ENCODE measurements at places on chromosomes 3 and 15.

GRCh38 chr3:145224886-145225285 lies 936.1 kb downstream of the PLOD2 start:
- DNase-seq: no peak

GRCh38 chr3:186315581-186316354 lies 46.3 kb downstream of the DGKG start:
- no peak for DNase-seq

DNA sequence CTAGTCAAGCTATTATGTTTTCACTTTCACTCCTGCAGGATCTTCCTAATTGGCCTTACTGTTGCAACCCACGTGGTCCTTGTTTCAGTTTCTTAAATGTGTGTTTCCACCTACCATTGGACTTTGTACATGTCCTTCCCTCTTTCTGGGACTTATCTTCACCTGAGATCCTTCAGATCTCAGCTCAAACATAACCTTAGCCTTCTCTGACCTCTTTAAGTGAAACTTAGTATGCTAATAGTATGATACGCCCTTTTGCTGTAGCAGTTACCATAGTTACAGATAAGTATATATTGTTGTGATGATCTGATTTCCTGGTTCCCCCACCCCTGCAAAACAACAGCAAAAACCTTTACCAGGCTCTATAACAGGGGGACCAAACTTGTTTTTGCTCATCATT lies 35.2 kb downstream of the U2SURP start:
- no peak for DNase-seq

GRCh38 chr3:65019443-65020055 lies 331.7 kb upstream of the ADAMTS9 start:
- DNase-seq: no peak

DNA sequence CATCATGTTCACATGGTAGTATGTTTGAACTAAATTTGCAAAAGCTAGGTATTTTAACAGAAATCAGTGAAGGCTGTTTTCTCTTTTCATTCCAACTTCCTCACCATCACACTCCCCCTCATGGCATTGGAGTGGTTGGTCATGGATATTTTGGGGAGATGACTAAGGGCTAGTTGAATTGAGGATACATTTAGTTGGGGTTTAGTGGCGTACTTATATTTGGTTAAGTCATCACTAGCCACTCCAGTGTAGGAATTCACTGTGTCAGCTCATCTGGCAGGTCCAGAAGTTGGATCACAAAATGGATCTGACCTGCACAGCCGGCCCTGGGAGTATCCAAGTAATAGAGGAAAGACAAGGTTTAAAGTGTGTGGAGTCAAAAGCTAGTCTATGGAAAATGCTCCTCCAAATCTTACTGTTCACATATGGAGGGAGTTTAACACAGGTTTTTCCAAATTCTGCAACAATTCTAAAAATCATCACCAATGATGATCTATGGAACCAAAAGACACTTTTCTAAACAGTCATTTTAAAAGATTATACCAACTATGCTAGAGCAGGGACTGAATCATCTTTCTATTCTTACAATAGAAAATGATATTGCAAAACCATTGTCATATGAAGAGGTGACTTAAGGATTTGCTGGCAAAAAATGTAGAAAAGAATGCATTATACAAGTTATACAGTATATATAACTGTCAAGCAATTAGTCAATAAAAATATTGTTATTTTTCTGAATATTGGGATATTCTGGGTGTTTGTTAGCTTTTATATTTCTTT lies 247.8 kb upstream of the PEX5L start:
- no peak for DNase-seq

- DNase-seq: no peak
Observed at GRCh38 chr15:58448906-58449305, 17.1 kb downstream of the LIPC start.

GRCh38 chr3:171458071-171458863 lies 1.9 kb downstream of the TNIK start:
- peak; percentile 45 for DNase-seq

DNA sequence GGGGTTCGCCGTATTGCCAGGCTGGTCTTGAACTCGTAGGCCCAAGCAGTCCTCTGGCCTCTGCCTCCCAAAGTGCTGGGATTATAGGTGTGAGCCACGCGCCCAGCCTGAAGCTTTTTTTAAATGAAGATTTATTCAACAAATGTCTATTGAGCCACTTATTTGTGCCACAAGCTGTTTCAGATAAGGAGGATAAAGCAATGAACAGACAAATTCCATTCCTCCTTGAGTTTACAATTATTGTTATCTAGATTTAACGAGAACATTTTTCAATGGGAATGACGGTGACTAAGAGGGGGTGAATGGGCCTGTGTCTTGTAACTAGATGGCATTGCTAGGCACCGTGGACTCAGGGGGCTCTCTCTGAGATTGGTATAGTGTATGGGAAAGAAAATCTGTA lies 10.2 kb downstream of the PPARG start:
- DNase-seq: no peak

DNA sequence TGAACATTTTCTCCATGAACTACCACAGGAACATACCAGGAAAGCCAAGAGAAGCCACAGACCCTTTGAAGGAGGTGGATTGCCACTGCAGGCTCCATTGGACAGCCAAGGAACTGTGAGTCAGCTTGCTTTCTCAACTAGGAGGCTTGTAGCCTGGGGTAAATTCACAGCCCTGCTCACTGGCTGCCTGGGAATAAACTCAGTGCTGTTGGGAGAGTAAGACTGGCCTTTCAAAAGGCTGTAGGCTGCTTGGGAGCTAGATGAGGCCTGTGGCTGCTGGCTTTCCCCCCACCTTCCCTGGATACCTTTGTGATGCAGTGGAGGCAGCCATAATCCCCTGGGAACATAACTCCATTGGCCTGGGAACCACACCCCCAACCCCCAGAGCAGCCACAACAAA lies 223.5 kb upstream of the RBMS3 start:
- no peak for DNase-seq

DNA sequence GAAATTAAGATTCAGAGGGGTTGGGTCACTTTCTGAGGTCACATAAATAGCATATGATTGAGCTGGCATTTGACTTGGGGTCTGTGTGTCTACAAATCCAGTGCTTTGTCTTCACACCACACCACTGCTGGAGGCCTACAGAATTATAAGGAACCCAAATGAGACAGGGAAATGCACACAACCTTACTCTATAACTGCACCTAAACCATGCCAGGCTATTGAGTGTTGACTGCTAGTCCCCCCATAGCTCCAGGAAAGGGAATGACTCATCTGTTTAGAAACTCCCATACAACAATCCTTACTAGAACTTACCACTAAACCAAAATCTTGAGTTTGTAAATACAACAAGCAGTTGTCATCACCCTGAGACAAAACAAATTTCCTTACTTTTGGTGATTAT lies 16.9 kb upstream of the TSC22D2 start:
- DNase-seq: no peak

GRCh38 chr15:77026501-77027110 lies 31.7 kb downstream of the PSTPIP1 start:
- no peak for DNase-seq

- no peak for DNase-seq
Observed at GRCh38 chr15:41698779-41699178, 38.6 kb downstream of the MGA start.

DNA sequence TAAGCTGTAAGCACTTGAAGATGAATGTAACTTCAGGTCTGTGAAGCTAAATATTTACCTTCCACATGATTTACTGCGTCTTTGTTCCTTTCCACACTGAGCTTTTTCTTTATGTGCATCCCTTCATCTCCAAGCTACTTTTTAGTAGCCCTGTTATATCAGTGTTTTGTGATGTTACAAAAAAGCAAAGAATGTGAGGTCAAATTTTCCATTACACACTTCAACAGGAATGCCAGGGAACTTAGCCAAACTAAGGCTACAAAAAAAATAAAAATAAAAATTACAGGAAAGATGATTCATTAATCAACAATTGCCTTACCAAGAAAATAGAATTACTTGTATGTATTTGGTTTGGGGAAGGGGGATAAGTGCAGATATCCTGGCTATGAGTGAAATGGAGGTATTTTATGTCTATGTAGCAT lies 73.0 kb downstream of the FILIP1L start:
- no peak for DNase-seq

GRCh38 chr3:149114458-149114857 lies 15.0 kb upstream of the HPS3 start:
- no peak for DNase-seq

DNA sequence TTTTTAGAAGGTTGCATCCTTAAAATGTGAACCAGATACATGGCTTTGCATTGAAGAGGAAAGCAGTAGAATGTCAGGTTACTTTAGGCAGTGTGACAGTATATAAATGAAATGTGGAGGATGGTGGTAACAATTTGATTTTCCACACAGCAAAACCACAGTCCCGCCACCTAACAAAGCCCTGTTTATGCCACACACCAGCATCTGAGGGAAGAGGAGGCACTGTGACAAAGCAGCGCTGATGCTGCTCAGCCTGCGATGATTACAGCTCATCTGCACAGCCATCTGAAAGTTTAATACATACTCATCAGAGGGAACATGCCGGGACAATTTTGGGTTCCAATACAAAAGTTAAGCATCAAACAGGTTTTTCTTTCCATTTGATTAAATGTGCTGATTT lies 8.9 kb downstream of the RNF7 start:
- no peak for DNase-seq

GRCh38 chr3:139281096-139281495 lies 62.7 kb upstream of the MRPS22 start:
- no peak for DNase-seq

DNA sequence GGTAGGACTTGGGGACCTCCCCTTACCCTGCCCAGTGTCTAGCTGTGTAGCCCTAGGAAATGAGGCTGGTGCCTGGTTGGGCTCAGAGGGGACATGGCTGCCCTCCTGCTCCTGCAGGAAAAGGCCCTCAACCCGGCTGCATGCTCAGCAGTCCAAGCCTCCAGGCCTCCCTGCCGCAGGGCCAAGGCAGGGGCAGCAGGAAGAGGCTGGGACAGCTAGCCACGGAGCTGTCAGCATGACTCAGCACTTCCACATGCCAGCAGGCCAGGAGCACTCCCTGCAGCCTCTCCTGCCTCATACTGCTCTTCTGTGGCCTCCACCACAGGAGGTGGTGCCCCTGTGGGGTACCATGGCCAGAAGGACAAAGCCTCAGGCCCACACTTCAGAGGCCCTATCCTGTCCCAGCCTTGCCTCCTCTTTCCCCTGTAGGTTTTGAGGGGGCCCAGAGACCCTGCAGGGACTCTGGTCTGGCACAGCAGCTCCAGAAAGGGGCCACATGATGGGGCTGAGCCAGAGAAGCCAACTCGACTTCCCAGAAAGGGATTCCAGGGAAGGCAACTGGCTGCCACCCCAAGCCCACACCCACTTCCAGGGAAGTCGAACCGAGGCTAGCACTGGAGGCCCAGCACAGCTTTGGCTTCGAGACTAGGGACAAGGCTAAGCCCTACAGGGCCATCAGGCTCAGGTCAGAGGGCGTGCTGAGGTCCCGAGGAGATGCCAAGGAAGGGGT lies 19.5 kb downstream of the TKT start:
- DNase-seq: no peak

DNA sequence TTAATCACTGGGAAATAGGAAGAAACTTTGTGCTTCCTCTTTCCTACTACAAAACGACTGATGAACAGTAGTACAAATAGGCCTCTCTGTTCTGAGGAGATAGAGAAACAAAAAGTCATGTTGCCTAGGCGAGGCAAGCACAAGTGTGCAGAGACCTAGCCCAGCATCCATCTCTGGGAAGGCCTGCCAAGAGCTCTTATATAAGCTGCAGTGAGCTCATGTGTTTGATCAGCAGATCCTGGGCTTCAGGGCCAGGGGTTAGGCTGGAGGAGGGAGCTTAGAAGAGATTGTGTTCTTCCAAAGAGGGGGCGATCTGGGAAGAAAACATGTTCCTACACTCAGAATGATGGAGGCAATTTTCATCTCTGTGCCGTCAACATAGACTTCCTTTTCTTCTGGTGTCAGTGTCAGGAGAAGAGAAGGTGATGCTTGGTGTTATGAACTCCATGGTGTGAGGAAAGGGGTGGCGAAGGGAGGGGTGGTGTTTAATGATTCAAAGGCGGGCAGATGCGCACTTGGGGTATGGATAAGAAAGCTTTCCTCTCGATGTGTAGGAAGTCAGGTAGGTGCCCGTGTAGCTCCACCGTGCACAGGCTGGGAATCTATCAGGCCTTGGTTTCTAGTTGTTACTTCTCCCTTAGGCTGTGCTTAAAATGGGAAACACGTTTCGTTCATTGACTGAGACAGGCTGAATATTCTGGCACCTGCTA lies 29.5 kb upstream of the ETV5 start:
- no peak for DNase-seq

Data from activated naive CD8-positive, alpha-beta T cell treated with anti-CD3 and anti-CD28 coated beads for 36 hours (primary cell).